ENCODE measurements at places on chromosomes 3 and 15.

GRCh38 chr3:8312685-8313084 lies 188.9 kb upstream of the LMCD1 start:
- DNase-seq, result no peak

DNA sequence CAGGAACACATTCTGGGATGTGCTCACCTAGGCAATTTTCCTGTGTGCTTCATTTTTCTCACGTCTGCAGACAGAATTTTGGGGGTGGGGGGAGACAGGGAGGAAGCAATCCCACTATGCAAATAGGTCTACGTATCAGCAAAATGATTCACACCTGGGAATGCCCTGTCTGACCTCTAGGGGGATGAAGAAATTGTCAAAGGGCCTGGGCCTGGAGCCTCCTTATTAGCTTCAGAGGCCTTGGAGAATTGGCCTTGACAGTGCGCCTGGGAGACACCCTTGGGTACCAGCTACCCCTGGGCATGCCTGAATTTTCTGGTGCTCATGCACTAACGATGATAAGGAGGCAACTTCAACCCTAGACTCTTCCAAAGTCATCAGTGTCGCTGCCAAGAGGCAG lies 207.5 kb downstream of the CADPS start:
- no peak for DNase-seq

DNA sequence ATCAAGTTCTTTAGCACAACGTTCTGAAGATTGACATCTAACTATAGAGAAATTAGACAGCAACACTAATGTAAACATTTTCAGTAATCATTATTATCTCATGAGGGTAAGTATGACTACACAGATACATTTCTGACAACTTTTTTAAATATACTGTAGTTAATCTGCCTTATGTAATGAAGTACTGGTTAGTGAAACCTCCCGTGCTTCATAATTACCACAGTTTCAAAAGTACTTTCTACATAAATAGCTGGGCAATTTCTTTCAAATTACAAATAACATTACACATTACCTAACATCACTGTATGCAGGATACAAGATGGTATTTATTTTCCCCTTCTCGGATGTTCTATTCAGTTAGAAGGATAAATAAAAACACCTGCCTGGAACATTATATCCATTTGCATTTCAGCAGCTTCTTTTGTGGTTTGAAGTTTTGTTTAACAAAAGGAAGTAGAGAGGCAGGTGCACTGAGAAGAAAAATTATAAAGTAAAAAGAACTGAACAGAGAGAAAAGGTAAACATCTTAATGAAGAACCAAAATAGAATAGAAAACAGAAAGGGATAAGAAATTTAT lies 1241.5 kb upstream of the GBE1 start:
- DNase-seq, result no peak

DNA sequence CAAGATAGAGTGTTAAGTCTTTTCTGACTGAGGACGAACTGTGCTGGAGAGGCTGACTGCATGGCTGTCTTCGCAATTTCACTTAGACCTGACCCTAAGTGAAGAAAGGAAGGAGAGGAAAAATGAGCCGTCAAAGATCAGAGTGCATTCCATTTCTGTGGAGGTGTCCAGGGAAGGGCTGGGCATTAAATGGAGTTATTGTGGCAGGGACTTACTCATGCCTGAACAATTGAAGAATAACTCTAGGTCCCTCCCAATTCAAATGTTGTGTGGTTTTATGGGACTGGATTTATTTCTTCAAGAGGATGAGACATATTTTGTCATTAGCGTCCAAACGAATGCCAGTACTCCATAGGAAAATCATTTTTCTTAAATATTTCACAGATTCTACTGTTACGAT lies 187.3 kb upstream of the CFAP20DC start:
- DNase-seq, result no peak

GRCh38 chr3:141782386-141782932 lies 19.3 kb downstream of the GRK7 start:
- no peak for DNase-seq

DNA sequence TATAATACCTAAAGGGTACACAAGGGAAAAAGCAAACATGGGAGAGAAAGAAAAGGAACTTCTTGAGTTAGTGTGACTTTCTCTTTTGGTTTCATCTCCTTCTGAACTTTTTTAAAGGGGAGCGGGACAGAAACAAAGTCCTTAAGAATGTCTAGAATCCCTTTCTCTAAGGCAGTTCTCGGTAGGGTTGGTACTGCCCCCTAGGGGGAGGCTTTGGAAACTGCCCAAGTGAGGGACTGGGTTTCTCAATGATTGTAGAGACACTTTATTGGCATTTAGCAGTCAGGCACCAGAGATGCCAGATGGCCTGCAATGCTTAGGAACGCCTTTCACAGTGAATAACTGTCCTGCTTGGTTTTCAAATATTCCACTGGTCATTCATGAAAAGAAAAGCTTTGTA lies 172.7 kb downstream of the WDR72 start:
- DNase-seq, result no peak

GRCh38 chr3:116896116-116896515 lies 186.5 kb downstream of the TUSC7 start:
- no peak for DNase-seq

- no peak for DNase-seq
Measured at GRCh38 chr3:156649681-156650080, 24.7 kb upstream of the TIPARP start.

DNA sequence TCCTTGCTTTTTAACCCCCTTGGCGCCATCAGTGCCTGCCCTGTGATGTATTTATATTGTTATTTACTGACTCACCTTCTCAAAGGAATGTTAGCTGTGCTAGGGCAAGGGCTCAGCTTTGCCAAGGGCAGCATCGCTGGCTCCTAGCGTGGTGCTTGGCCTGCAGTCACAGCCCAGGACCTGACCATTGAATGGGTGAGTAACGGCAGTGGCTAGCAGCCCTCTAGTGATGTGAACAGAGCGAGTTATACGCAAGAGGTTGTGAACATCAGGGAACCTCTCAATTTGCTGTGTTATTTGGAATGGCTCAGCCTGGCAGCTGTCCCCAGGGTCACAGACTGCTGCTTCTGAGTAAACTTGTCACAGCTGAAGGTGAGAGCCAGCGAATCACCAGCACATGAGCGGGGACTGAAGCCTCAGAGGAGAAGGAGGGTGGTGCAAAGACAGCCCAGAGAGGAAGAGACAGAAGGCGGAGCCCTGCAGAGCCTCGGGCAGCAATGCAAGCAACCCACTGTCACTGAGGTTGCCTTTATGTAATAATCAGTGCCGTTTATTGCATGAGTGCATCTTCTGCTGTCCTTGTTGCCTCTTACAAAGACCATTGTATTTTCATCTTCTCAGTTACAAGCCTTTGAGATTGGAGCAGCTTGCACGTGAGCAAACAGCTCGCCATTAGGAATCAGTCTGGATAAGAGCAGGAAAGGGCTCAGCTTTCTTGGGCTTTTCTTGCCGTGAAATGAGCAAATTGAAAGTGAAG lies 158.3 kb downstream of the SLCO3A1 start:
- DNase-seq, result peak; percentile 24

DNA sequence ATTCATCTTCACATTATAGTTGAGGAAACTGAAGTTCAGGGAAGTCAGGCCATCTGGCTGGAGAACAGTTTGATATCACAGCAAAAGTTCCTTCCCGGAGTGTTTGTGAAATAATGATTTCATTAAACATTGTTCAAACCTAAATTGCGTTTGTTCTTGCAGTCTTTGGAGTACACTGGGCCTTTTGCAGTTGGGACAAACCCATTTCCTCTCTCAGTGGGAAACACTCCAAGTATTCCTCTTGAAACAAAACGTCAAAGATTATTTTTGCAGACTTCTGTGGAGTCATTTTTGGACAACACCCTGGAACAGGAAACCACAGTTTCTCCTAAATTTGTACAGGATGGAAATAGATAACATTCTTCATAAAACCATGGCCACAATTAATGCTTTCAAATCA lies 287.5 kb downstream of the PTPRG start:
- no peak for DNase-seq

DNA sequence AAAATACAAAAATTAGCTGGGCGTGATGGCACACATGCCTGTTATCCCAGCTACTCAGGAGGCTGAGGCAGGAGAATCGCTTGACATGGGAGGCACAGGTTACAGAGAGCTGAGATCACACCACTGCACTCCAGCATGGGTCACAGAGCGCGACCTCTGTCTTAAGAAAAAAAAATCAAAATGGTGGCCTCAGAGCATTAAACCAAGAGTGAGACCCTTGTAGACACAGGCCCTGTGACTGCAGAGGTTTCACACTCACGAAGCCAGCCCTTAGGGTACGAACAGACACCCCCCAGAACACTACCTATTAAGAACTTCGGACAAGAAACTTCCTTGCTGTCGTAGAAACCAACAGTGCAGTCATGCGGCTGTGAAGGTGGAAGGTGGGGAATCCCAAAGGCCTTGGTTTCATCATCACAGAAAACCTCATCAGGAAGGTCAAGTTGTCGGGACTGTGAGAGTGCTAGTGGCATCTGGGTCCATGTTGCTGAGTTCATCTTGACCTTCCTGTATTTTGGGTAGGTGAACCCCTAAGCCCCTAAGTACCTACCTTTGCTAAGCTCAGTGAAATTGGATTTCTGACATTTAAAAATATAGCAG lies 4.8 kb upstream of the PDE8A start:
- no peak for DNase-seq

GRCh38 chr3:89841041-89841440 lies 733.6 kb downstream of the EPHA3 start:
- no peak for DNase-seq

- DNase-seq, result no peak
Measured at GRCh38 chr15:101406526-101407195, 82.8 kb downstream of the PCSK6 start.

DNA sequence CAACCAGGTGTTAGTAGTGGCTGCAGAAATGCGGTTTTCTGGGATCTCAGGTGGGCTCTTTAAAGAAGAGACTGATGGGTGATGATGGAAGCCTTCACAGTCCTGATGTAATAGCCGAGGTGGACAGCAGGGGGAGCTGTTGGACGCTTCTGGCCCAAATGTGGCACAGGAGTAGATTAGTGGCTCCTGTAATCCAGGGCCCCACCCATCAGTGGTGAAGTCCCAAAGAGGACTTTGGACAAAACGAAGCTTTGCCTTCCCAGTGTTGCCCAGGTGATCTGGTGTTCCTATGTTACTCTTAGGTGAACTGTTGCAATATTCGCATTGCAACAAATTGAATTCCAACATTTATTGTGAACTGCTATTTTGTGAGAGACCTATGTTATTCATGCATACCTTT lies 31.8 kb upstream of the MYZAP start:
- DNase-seq, result peak; percentile 62

DNA sequence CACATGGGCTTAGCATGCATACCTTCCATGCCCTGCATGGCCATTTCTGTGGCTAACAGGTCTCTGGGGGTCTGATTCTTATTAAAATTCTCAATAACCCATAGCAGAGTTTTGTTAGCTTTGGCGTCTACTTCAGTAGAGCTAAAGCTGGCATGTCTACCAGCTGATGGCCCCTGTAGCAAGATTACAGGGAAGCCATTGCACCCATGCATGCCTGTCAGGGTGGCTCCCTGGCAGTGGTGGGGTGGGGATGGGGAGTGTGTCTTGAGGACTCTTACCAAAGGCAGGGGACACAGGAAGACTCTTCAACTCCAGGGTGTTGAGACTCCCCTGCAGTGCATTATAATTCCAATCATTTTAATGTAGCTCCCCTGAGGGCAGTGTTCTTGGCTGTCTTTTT lies 4.7 kb downstream of the KY start:
- DNase-seq, result no peak

GRCh38 chr3:173976281-173976680 lies 578.7 kb downstream of the NLGN1 start:
- no peak for DNase-seq

DNA sequence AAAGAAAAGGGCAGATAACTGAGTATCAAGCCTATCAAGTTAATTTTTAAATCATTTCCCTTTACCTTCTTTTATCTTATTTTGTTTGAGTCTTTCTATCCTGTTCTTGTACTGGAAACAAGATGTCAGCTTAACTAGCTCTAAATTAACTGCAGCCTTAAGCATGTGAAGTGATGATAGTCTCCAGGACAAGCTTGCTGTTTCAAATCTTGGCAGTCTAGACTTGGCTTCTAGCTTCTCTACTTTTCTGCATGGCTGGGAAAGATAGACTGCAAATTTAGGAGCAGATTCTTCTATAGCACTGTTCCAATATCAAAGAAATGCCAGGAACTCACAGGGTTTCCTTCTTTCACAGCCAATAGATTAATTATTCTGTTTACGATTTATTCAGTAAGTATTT lies 1034.4 kb downstream of the TUSC7 start:
- DNase-seq, result no peak

- DNase-seq, result no peak
Measured at GRCh38 chr15:39248204-39248603, 332.7 kb upstream of the THBS1 start.

GRCh38 chr3:27960133-27960532 lies 238.0 kb upstream of the EOMES start:
- DNase-seq, result no peak

DNA sequence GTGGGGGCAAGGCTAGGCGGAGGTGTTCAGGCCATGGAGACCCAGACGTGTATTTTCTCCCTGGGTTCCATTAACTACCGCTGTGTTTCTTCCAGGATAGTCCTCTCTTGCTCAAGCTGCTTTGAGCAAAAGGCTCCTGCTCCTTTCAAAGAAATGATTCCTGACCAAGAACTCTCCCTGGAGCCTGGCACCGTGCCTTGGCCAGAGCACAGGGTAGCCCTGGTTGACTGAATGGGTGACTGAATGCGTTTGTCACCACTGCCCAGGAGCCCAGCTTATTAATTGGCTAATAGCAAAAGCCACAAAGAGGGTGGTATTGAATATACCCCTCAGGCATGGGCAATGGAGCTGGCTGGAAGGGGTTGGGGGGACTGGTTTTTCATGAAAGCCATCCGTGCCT lies 13.9 kb downstream of the RASGRF1 start:
- DNase-seq, result no peak

DNA sequence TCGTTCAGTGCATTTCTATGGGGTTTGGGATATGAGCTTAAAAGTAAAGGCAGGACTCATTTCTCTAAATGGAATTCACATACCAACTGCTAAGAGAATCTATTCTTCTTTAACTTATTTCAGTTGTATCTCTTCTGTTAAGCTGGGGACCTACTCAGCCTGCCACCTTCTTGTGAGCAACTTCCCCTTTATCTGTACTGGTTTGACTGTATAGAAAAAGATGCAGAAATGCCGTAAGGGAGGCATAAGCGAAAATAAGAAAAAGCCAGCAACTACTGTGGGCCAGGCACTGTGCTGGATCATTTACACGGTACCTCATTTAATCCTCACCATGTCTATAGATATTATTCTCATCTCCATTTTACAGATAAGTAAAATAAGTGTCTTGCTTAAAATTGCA lies 38.4 kb downstream of the RBMS3 start:
- DNase-seq, result no peak

- DNase-seq, result no peak
Measured at GRCh38 chr3:23546181-23546580, 259.6 kb upstream of the UBE2E1 start.

- no peak for DNase-seq
Measured at GRCh38 chr15:63818629-63819028, 15.1 kb downstream of the HERC1 start.

DNA sequence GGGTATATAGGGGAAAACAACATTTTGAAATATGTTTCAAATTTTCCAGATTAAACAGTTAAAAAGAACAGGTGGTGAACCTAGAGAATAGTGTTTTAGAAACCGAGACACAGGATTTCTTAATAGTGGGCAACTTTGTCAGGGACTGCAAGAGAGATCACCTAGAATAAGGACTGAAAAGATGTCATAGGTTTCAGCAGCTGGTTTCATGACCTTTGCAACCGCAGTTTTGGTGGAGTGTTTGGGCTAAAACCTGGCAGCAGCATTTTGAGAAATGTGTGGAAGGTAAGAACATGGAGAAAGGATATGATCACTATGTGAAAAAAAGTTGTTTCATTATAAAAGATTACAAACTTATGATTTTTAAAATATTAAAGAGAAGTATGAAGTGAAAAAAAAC lies 34.9 kb downstream of the PRKCI start:
- no peak for DNase-seq

All from CD4-positive, alpha-beta T cell treated with Interleukin-2 at 100 ng/mL for 4 hours (primary cell).